ENCODE measurements at places on chromosomes 2 and 18. TPM values are rescaled to one million over a fixed set of nuclear protein-coding genes. Genes with fewer than 3 reads are reported as not detected.

DNA sequence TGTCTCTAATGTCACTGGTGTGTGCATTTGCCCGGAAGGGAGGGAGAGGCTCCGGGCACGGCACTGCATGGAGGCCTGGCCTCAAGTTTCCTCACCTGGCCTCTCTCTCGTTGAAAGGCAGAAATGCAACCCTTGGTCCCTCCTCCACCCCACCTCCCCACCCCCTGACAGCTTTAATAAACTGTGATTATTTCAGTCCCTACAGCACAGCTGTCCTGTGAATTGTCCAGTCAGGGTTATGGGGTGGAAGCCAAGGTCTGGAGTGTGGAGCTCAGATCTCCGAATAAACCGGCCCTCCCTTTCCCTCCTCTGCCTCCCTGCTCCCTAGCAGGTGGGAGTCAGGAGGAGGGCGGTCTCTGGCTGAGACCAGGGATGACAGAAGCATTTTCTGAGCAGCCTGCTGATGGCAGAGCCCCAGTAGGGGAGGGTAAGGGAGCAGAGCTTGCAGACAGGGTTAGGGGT is 199.2 kb upstream of the SMAD2 start:
- no peak overlapping the region for H3K27ac ChIP-seq
- DNase-seq = no peak
- no peaks in the 10 kb centered on the region for H3K4me1 ChIP-seq

DNA sequence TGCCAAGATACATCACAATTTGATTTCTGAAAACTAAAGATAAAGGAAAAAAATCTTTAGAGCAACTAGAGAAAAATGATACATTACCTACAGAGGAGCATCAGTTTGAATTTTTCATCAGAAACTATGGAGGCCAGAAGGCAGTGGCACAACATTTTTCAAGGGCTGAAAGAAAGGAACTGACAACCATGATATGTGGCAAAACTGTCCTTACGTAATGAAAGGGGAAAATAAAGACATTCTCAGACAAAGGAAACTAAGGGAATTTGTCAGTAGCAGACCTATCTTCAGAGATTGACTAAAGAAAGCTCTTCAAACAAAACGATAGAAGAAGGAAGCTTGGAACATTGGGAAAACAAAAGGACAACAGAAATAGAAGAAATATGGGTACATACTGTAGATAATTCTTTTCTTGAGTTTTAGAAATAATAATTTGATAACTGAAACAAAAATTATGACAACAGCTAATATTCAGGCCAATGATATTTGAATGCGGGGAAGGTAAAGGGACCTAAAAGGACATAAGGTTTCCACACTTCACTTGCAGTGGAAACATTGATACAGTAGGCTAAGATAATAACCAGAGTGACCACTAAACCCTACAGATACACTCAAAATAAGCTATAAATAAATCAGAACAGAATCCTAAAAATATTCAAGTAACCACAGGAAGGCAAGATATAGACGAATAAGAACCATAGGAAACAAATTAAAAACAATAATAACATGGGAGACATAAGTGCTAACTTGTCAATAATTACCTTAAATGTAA is 70.0 kb upstream of the NPAS2 start:
- no peak overlapping the region for H3K27ac ChIP-seq
- H3K36me3 ChIP-seq = no peaks in the 10 kb centered on the region
- no peak overlapping the region for H3K4me3 ChIP-seq
- no peaks in the 10 kb centered on the region for H3K4me1 ChIP-seq

GRCh38 chr2:232928551-232929302 is 58.7 kb downstream of the SNORC start:
- no peak overlapping the region for H3K4me3 ChIP-seq
- peaks cover 29% of the 10 kb centered on the region for H3K4me1 ChIP-seq
- no peak for DNase-seq
- H3K36me3 ChIP-seq = peaks cover 9% of the 10 kb centered on the region
- H3K27ac ChIP-seq = peak overlapping the region; percentile 68
- peaks cover 22% of the 10 kb centered on the region for H3K27me3 ChIP-seq

ALPG gene
- total RNA-seq = not detected

- DNase-seq = no peak
- H3K27ac ChIP-seq = peak within 1 kb of the TSS; percentile 65
- H3K36me3 ChIP-seq = no peaks in the 10 kb centered on the region
- no peak within 1 kb of the TSS for H3K4me3 ChIP-seq
Measured at GRCh38 chr2:46471-47345, at the start of gene FAM110C. TSS of gene FAM110C (minus strand) at chr2:46505. CDS start at chr2:46385, 120 bp downstream.

GRCh38 chr2:40148334-40148733 is 303.6 kb downstream of the SLC8A1 start:
- no peaks in the 10 kb centered on the region for H3K27me3 ChIP-seq
- no peak overlapping the region for H3K27ac ChIP-seq
- no peaks in the 10 kb centered on the region for H3K36me3 ChIP-seq
- no peak for DNase-seq
- H3K4me1 ChIP-seq = no peaks in the 10 kb centered on the region

DNA sequence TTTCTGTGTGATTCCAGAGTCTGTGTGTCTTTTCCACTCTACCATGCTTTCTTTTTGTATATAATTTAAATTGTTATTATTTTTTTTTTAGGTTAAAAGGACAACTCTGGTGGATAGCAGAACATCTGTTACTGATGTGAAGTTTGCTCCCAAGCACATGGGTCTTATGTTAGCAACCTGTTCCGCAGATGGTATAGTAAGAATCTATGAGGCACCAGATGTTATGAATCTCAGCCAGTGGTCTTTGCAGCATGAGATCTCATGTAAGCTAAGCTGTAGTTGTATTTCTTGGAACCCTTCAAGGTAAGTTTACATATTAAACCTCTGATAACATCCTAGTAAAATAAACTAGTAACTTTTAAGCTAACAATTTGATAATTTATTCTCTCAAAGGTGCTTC is 15.3 kb downstream of the SEH1L start:
- no peak overlapping the region for H3K4me3 ChIP-seq
- H3K4me1 ChIP-seq = peaks cover 5% of the 10 kb centered on the region
- no peak for DNase-seq
- no peaks in the 10 kb centered on the region for H3K36me3 ChIP-seq
- no peaks in the 10 kb centered on the region for H3K27me3 ChIP-seq

- H3K27me3 ChIP-seq = no peaks in the 10 kb centered on the region
- no peak overlapping the region for H3K27ac ChIP-seq
- no peaks in the 10 kb centered on the region for H3K4me1 ChIP-seq
- H3K36me3 ChIP-seq = no peaks in the 10 kb centered on the region
- DNase-seq = no peak
Measured at GRCh38 chr2:111642586-111643327, 241.2 kb downstream of the ANAPC1 start.

- H3K27me3 ChIP-seq = no peaks in the 10 kb centered on the region
- H3K4me1 ChIP-seq = no peaks in the 10 kb centered on the region
- no peak overlapping the region for H3K27ac ChIP-seq
- no peak for DNase-seq
Measured at GRCh38 chr2:168515502-168515901, 59.4 kb downstream of the CERS6 start.

- H3K27ac ChIP-seq = no peak overlapping the region
- H3K4me3 ChIP-seq = no peak overlapping the region
- no peak for DNase-seq
- no peaks in the 10 kb centered on the region for H3K36me3 ChIP-seq
- no peaks in the 10 kb centered on the region for H3K27me3 ChIP-seq
Measured at GRCh38 chr2:10048501-10049171, 5.3 kb downstream of the KLF11 start.
